ENCODE measurements at places on chromosomes 16 and 17.

DNA sequence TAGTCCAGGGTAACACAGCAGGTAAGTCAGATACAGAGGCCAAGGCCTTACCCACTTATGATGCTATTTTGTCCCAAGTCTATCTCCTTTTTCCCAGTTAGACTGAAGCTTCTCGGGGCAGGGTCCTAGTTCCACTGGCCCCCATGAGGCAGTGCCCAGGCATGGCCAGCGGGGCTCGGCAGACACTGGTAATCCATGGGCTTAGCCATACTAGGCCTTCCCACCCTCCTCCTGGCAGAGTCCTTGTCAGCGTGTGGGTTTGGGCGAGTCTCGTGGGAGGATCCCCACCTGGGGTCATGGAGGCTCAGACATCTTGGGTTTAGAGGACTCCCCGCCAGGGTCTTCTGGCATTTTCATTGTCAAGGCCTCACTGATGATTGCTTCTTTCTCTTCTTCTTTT is 84.7 kb upstream of the BRD7 start:
- DNase-seq = no peak

DNA sequence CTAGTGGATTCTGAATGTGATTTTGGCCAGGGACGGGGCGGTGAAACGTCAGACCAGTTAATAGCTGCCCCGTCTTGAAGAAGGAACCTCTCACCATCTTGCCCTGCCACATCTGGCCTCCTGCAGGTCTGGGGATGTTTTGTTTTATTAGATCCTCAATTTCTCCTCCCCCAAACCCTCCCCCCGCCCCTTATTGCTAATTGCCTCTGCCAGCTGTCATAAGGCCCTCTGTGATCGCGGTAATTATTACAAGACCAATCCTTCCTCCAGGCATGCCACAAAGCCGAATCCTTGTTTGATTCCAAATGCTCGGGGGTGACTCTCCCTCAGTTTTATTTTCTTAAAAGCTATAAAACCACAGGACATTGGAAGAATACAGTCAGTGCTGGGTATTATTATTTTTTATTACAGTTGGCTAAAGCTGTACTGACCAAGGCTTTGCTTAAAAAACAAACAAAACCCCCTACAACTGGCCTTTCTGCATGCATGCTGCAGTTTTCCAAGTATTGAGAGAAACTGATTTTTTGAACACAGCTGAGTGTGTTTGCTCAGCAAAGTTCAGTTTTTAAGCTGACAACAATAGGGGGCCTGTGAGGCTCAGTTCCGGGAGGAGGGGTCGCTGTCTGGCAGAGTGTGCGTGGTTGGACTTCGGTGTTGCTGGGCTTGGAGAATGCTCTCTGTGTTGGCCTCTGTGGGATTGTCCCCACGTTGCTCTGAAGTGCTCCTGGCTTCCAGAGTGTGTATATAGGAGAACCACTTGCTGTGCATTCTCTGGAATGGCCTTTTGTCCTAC is 1.7 kb downstream of the KSR1 start:
- DNase-seq = peak; percentile 74

- no peak for DNase-seq
Observed at GRCh38 chr17:15143524-15143923, 121.6 kb downstream of the PMP22 start.

GRCh38 chr16:89502081-89502843 is 5.9 kb upstream of the SPG7 start:
- DNase-seq = no peak

- DNase-seq = no peak
Observed at GRCh38 chr17:57923182-57923872, 31.9 kb downstream of the CUEDC1 start.

DNA sequence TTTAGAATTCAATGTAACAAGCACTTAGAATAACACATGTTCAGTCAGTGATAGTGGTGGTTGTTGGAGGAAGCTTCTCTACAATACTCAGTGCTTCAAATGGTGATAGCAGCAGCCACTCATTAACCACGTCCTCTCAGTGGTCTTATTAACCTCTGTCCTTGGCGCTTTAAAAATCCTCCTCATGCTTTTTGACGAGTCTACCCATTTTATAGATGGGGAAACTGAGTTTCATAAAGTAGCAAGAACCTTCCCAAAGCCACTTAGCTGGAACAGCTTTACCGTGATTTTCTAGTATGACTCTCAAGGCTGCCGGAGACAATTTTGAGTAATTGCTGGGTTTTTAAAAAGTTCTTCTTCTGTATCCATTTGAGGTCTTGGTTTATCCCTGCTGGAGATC is 47.4 kb downstream of the PLCG2 start:
- DNase-seq = no peak

GRCh38 chr17:67056746-67057490 is 12.6 kb downstream of the CACNG1 start:
- DNase-seq = no peak

DNA sequence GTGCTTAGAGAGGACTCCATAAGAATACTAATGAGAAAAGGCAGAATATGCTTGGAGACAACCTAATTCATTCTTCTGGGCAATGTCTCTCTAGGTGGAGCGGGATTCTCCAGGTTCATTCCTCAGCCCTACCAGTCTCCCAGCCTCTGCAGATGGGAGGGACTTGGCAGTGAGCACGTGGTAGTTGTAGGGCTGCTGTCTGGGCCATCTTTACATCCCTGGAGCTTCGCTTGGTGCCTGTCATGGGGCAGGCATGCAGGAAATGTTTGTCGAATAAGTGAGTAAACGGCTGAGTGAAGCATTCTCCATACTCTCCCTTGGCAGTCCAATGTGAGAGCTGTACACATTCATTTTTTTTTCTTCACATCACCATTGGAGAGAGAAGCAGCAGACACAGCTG is 387.5 kb downstream of the UTP18 start:
- no peak for DNase-seq

DNA sequence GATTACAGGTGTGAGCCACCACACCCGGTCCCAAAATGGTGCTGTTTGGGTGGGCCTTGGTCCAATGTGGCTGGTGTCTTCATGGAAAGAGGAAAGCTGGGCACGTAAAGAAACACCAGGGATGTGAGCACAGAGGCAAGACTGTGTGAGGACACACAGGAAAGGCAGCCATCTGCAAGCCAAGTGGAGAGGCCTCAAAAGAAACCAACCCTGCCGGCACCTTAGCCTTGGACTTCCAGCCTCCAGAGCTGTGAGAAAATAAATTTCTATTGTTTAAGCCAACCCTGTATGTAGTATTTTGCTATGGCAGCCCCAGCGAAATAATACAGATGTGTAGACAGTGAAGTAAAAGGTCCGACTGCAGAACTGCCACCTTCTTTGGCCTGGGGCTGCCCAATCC is 68.7 kb downstream of the SLC39A11 start:
- DNase-seq = no peak

DNA sequence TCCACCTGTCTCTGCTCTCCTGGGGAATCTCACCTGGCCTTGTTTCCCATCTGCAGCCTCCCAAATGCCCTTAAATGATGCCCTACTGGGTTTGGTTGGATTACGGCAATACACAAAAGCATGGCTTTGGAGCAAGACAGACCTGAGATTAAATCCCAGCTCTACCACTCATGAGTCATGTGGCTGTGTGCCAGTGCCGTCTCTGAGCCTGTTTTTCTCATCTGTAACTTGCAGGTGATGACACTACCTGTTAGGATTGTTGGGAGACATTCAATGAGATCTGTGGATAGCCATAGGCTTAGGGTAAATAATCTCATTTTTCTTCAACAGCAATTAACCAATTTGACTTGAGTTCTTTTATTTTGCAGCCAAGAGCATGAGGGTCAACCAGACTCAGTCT is 240.3 kb downstream of the MAF start:
- no peak for DNase-seq

GRCh38 chr17:81039096-81039495 is 4.1 kb downstream of the BAIAP2 start:
- DNase-seq = no peak

DNA sequence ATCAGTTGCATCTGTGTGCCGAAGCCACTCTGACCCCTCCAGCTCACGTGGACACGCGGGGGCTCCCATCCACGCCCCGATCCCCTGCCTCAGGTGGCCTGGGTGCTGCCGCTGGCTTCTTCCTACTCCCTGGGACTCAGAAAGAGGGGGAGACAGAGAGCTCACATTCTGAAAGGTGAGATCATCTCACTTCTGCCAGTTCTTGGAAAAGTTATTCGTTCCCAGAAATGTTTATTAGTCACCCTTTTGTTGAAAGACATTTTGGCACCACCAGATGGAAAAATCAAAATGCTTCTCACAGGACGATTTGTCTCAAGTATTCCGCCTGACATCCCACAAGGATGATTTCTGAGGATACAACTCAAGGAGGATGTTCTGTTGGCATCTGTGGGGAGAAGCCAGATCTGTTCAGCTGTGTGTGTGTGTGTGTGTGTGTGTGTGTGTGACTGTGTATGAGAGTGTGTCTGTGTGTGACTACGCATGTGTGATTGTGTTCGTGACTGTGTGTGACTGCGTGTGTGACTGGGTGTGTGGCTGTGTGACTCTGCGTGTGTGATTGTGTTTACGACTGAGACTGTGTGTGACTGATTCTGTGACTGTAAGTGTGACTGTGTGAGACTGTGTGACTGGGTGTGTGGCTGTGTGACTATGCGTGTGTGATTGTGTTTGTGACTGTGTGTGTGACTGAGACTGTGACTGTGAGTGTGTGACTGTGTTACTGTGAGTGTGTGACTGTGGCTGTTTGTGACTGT is 207.3 kb downstream of the NTN1 start:
- no peak for DNase-seq

GRCh38 chr17:862582-862981 is 80.4 kb downstream of the MRM3 start:
- no peak for DNase-seq

GRCh38 chr16:28139530-28139929 is 72.2 kb downstream of the XPO6 start:
- no peak for DNase-seq
